ENCODE measurements at places on chromosomes 13 and 19. TPM values are rescaled to one million over a fixed set of nuclear protein-coding genes. Genes with fewer than 3 reads are reported as not detected.

Gene TBC1D17
- 71.9 TPM for total RNA-seq

DNA sequence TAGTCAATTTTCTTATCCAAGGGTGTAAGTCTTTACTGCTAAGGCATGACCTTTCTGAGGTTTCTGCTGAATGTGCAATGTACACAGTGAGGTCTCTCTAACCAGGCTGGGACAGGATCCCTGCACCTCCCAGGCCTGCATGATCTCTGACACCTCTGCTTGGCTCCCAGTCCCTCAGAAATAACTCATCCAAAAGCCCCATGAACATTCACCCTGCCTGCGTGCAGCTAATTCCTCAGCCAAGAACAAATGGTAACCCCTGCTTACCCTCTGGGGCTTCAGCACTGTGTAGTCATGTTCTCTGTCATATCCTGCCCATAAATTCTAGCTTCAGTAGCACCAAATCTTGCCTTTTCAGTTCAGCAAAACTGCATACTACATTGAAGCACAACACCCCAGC is 1146.3 kb upstream of the MIR17HG start:
- no peaks in the 10 kb centered on the region for H3K27me3 ChIP-seq
- DNase-seq: no peak
- H3K27ac ChIP-seq: no peak overlapping the region

Gene CBY2
- not detected for total RNA-seq

DNA sequence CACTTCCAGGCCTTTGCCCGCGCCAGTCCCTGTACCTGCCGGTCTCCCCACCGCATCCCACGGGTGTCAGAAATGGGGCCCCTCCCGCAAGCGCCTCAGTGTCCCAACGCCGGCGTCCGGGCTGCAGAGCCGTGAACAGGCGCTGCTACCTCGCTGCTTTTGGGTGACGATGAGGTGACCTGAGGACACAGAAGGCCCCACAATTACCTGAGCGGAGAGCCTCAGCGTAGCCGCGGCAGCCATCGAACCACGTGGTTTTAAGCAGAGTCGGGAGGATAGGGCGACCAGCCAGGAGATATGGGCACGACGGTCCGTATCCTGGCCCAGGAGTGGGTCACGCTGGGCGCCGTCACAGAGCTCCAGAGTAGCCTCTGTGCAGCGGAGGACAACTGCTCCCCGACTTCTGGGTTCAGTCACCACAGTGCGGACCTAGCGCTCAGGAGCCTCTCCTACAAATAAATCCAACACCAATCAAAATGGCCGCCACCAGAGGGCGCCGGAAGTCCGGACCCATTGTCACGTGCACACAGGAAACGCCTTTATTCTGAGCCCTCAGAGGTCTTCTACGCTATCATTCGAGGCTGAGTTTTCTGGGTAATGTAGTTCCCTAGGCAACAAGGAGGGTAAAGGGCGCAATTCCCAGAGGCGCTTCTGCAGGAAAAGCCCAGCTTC is at the start of gene ZNF814:
Gene ZNF814 (minus strand): TSS at position 478 of the 672 bp plus-strand sequence. CDS start 235 bp downstream, at position 243.
- peaks cover 33% of the 10 kb centered on the region for H3K36me3 ChIP-seq
- H3K4me1 ChIP-seq: peaks cover 20% of the 10 kb centered on the region
- peak; percentile 93 for DNase-seq

- H3K4me1 ChIP-seq: peaks cover 10% of the 10 kb centered on the region
- H3K27ac ChIP-seq: no peak overlapping the region
- H3K36me3 ChIP-seq: no peaks in the 10 kb centered on the region
- peaks cover 13% of the 10 kb centered on the region for H3K27me3 ChIP-seq
Observed at GRCh38 chr13:102295316-102296048, 106.4 kb downstream of the FGF14 start.
